Upper lobe of right lung (tissue), 1 donor: ENCODE measurements at places on chromosomes 2 and 18. TPM values are rescaled to one million over a fixed set of nuclear protein-coding genes. Genes with fewer than 3 reads are reported as not detected.

GRCh38 chr18:66729442-66730239, 125.8 kb upstream of the CDH19 start:
- no peak for DNase-seq

DNA sequence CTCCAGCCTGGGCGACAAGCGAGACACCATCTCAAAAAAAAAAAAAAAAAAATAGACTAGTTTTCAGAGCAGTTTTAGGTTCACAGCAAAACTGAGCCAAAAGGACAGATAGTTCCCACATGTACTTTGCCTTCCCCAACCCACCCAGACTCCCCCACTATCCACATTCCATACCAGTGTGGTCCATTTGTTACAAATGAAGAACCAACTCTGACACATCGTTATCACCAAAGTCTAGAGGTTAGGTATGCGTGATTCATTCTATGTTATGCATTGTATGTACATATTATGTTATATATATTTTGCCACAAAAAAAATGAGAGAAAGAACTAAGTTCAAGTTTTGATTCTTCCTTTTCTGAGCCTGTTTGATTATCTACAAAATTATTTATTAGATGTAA, 3.5 kb downstream of the DUSP11 start:
- DNase-seq: no peak

DNA sequence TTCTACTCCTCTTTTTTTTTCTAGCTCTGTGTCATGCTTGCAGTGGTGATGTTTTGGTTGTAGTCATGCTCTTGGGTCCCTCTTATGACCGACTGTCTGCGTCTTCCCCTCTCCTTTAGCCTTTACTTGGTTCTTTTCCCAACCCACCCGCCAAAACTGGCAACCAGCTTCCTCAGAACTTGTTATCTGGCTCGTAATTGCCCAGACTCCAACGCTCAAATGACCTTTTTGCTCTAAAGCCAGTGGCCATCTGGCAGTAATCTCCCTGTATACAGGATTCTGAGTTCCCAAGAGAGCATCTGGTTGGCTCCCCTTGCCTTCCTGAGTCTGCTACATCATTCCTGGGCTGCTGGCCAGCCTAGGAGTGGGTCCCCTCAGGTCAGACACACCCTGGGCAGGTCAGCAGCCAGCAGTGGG, 147.2 kb downstream of the MGAT5 start:
- no peak for DNase-seq

- no peak for DNase-seq
These were observed 5.2 kb downstream of the TMEM18 start for GRCh38 chr2:671787-672605.

DNA sequence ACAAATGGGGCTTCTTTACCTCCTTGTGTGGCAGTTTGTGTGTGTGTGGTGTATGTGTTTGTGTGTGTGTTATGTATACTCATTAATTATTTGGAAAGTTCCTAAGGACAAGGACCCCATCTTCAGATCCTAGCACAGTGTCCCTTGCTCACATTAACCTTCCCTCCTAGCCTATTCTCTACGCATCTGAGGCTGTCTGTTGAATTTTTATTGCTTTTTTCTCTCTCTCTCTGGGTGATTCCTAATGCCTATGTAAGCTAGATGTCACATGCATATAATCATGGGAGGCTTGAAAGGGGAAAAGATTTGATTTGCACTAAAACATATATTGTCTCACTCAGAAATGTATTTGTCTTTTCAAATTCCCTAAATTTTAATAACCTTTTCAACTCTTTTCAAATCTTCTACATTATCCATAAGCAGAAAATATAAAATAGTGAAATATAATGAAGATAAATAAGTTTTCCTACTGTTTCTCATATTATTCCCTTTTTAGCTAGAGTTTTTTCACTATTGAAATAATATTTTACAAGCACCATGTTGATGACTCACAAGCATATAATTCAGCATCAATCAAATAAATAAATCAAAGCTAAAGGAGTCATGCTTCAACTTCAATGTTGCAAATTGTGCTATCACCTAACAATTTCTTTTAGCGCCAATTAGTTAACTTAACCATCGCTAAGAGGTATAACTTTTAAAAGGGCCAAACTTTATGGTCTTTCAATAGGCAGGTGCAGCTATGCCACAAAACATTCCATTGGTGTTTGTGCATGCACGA, 199.0 kb upstream of the ERBB4 start:
- no peak for DNase-seq

GRCh38 chr18:45785134-45785533, 40.3 kb upstream of the SIGLEC15 start:
- DNase-seq: no peak

- no peak for DNase-seq
These were observed 4.0 kb downstream of the ARL4C start for GRCh38 chr2:234492717-234493485.

- no peak for DNase-seq
These were observed 189.1 kb downstream of the NBAS start for GRCh38 chr2:15372019-15372418.

DNA sequence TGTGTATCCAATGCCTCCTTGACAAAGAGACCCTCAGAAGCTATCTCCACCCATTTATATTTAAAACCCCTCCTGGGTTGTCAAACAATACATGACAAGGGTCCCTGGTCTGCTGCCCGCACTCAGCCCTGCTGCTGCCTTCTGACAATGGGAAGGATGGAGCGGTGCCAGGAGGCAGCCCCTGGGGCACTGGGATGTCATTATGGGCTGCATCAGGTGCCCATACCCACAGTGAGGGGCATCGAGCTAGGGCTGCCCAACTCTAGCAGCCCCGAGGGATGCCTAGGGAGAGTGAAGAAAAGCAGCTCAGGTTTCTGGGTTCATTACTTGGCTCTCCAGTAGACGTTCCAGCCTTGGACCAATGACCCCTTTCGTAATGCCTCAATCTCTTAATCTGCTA, 301.7 kb downstream of the ALK start:
- no peak for DNase-seq

DNA sequence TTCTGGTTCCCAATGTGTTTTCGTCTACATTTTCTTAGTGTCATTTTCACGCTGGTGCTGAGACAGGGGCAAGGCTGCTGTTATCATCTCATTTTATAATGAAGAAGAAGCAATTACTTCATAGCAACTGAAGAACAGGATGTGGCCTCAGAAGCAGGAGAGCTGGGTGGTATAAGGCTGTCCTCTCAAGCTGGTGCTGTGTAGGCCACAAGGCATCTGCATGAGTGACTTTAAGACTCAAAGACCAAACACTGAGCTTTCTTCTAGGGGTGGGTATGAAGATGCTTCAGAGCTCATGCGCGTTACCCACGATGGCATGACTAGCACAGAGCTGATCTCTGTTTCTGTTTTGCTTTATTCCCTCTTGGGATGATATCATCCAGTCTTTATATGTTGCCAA, 7.3 kb downstream of the IL36G start:
- DNase-seq: no peak

GRCh38 chr18:67672155-67672554, 155.6 kb upstream of the DSEL start:
- DNase-seq: no peak

GRCh38 chr2:128821010-128821409, 502.3 kb upstream of the HS6ST1 start:
- DNase-seq: no peak

GRCh38 chr2:1727101-1727771, 17.1 kb downstream of the PXDN start:
- no peak for DNase-seq

DNA sequence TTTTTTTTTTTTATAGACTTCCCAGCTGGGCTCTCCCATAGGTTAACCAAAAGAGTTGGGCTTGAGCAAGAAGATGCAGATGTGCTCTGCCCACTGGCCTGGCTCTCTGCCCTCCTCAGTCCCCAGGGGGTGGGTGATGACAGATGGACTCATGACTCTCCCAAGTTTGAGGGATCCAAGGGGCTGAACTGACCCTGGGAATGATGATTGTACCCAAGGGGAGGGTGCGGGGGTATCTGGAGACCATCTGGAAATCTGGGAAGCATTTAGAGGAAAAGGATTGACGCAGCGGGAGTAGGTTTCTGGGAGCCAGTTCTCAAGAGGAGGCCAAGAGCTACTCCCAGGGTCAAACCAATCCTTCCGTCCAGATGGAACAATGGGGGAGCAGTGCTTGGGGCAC, 330.8 kb downstream of the CYP26B1 start:
- DNase-seq: no peak

GRCh38 chr2:3483227-3483985, 35.9 kb downstream of the ADI1 start:
- peak; percentile 90 for DNase-seq

DNA sequence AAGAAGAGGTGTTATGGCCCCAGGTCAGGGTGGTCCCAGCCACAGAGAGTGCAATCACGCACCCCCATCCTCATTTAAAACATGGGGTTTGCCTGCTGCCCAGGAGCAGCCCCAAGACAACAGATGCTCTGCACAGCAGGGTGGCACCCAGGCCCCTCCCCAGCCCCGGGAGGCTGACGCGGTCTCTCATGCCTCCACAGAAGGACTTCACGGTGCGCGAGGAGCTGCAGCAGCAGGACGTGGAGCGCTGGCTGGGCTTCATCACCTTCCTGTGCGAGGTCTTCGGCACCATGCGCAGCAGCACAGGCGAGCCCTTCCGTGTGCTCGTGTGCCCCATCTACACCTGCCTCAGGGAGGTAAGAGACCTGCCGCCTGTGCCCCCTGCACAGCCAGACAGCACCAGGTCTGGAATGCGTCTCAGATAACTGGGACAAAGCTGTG, 133.7 kb downstream of the SMAD7 start:
- peak; percentile 28 for DNase-seq

DNA sequence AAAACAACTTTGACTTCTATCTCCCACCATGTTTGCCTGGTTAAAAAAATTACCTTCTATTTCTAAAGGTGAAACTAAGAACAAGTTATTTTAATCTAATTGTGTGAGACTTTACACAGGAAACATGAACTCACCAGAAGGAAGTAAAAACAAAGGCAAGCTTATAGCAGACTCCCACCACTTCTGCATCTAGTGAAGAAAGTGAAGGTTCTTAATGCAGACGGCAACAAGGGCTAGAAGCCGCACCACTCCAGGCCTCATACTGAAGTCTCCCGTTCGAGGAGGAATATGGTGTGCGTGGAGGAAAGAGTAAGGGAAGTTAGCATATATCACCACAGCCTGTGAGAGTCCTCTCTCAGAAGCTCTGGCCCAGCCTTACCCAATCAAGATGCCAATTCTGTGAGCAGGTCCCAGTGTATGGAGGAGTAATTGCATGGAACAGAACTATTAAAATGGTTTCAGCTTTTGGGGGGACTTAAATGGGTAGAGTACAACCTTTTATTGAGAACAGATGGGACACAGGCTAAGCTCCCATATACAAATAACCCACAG, 958.7 kb downstream of the BCL11A start:
- DNase-seq: no peak

DNA sequence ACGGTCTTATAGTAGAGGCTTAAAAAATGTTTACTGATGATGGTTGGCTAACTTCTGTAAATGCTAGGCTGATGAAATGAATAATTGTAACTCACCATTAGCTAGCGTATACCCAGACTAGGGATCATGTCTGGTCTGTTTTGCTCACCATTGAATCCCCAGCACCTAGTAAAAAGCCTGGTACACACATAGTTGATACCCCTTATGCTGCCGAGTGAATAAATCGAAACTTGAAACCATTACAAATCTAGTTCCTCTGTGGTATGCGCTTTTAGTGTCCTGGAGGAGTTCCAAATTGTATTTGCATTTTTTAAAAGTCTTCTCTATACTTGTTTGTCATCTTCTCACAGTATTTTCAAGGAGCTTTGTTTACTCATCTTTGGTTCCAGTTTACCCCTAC, 1.3 kb downstream of the TAF1B start:
- DNase-seq: no peak

DNA sequence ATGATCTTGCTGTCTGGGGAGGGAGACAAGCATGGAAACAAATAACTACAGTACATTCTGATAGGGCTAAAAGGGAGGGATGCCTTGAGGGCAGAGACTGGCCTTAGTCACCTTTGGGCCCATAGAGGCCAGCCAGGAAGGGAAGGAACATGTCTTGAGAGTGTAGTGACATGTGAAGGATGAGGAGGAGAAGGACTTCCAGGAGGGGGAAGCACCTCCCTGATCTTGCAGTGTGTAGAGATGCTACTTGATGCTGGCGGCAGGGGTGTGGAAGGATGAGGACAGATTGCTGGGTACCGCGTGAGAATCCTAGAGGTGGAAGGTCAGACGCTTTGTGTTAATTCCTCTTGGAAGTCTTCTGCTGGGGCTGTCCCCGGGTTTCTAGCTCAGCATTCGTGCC, 13.1 kb downstream of the TET3 start:
- DNase-seq: no peak

GRCh38 chr18:26971409-26971808, 105.9 kb upstream of the AQP4 start:
- DNase-seq: no peak

DNER gene
- total RNA-seq: 0.14 TPM

MREG gene
- total RNA-seq: 16.8 TPM

CCDC138 gene
- 2.9 TPM for total RNA-seq

POTEJ gene
- not detected for total RNA-seq

ZNF512 gene
- total RNA-seq: 30.8 TPM

SP140L gene
- total RNA-seq: 27.2 TPM

GPR39 gene
- total RNA-seq: 13.4 TPM

GCA gene
- total RNA-seq: 64.8 TPM

KCNG2 gene
- total RNA-seq: 0.46 TPM

CHRND gene
- not detected for total RNA-seq

CRYBA2 gene
- not detected for total RNA-seq
